ENCODE measurements at places on chromosomes 4 and X.

GRCh38 chr4:133465022-133465421 is 315.9 kb downstream of the PCDH10 start:
- no peak for DNase-seq

GRCh38 chr4:25154594-25155265 is 5.5 kb downstream of the SEPSECS start:
- no peak for DNase-seq

- DNase-seq: no peak
Measured at GRCh38 chrX:20267931-20268701, 1.4 kb upstream of the RPS6KA3 start.

DNA sequence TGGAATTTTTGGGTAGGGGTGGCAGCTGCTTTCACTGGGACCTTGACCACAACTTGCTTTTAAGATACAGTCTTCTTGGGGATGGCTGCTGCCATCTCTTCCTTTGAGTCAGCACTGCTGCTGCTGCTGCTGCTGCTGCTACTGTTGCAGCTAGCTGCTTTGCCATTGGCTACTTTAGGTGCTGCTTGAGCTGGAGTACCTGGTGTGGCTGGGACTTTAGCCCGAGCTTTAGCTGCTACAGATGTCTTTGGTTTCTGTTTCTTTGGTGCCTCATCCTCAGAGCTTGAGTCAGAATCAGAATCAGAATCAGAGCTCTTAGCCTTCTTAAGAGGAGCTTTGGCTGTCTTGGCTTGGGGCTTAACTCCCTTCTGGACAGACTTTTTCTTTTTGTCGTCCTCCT is 52.2 kb downstream of the FAM9B start:
- no peak for DNase-seq

DNA sequence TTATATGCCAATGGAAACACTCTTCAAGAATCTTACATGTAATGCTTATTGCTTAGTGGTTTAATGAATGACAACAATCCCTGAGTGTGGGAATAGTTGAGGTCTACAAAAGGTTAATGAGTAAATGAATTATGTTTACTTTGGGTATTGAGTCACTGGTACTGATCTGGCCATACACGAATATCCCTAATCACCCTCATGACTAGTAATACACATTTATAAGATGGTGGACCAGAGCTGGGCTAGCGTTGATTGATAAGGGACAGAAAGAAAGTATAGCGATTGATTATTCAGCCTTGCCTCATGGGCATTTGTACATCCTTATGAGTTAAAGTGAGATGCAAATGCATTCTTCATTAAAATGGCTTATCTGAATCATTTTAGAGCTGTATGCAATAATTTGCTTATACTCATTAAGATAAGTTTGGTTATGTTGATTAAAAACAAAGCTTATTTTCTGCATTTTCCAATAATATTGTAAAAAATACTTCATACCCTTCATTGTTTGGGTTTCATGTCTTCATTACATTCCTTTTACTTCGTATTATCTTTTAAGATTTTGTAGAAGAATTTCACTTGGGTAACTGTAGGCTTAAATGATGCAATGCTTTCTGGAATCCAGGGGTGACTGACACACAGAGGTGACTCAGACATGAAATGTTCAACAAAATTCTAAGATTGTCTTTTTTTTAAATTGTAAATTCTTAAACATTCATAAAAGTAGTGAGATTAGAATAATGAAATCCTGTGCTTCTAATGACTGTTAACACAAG is 47.4 kb downstream of the FGF2 start:
- DNase-seq: peak; percentile 66

Data from NCI-H226 (cell line).